ENCODE measurements at places on chromosomes 3 and 15.

DNA sequence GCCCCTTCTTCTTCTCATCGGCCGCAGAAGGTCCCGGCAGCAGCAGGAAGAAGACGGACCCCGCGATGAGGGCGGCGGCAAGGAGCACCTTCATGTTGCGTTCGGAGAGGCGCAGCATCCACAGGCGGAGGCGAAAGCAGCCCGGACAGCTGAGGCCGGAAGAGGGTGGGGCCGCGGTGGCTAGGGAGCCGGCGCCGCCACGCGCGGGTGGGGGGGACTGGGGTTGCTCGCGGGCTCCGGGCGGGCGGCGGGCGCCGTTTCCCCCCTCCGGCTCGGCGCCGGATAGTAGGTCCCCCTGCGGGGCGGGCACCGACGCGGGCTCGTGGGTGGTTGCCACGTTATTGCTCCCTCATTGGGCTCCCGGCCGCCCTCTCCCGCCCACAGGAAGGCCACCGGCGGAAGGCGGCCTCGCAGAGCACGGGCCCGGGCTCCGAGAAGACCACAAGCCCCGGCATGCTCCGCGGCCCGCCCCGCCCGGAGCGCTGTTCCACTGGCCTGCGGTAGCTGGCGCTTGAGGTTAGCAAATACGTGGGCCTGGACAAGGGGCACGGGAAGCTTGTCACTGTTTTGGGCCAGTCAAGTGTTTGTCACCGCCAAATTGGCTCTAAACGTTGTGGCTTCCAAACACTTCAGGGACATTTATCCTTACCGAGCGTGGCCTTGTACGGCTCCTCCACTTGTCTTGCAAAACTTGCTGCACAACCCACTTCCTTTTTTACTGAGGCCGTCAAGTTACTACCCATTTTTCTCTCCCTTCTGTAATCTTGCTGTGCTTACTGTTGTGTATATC, at the start of gene PPIB:
TSS of gene PPIB (minus strand) at position 154 of the 790 bp plus-strand sequence. CDS start at position 118, 36 bp downstream.
- peak within 1 kb of the TSS; percentile 98 for H3K4me3 ChIP-seq
- no peaks in the 10 kb centered on the region for H3K27me3 ChIP-seq
- peak; percentile 98 for DNase-seq
- peak within 1 kb of the TSS; percentile 94 for H3K27ac ChIP-seq
- H3K4me1 ChIP-seq: peaks cover 25% of the 10 kb centered on the region

- H3K36me3 ChIP-seq: no peaks in the 10 kb centered on the region
- DNase-seq: no peak
- H3K27ac ChIP-seq: no peak overlapping the region
- H3K4me1 ChIP-seq: peaks cover 4% of the 10 kb centered on the region
These were observed 733.5 kb downstream of the NTRK3 start for GRCh38 chr15:87522997-87523396.

DNA sequence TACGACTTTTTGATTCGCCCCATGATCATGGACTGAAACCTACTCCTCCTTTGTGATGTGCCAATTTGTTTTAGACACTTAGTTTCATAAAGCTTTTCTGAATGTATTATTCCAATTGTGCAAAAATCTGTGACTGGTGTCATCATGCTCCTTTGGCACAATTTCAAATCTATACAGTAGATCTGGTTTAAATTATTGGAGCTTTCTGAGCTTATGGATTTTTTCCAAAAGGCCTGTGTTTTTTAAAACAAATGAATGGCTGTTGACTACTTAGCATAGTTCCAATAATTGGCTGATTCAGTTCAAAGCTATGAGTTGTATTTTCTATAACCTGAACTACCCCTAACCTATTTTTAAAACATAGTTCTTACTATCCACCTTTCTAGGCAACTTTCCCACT, 282.7 kb downstream of the CNTN3 start:
- no peaks in the 10 kb centered on the region for H3K4me1 ChIP-seq
- DNase-seq: no peak
- no peak overlapping the region for H3K27ac ChIP-seq
- no peaks in the 10 kb centered on the region for H3K27me3 ChIP-seq

DNA sequence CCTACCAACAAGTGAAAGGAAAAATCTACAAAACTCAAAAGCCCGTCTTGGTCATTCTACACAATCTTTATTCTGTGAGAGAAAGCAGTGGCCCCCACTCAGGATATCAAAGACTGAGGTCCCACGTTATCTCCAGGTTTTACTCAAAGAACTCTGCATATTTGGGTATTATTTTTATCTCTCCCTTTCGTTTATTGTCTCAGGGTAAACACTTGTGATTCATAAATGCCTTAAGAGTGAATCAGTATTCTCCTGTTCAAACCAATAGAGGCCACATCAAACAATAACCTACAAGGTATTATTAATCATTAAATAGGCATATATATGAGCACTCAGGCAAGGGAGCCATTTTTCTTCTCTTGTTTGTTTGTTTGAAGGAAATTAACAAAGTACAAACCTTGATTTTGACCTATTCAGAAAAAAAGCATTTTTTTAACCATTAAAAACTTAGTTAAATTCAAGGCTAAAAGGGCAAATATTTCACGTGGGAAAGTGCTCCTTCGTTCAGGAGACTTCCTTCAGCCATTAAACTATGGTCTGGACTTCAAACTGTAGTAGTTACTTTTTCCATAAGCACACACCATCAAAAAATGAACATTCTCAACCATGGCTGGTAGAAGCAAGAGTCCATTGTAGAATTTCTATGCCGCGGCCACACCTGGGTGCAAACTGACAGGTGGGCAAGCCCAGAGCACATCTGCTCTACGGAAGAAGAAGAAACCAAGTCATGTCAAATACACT, 13.9 kb upstream of the HES1 start:
- H3K27me3 ChIP-seq: peaks cover 55% of the 10 kb centered on the region
- H3K36me3 ChIP-seq: no peaks in the 10 kb centered on the region
- no peak overlapping the region for H3K27ac ChIP-seq
- no peak overlapping the region for H3K4me3 ChIP-seq

GRCh38 chr3:89955156-89955555, 847.7 kb downstream of the EPHA3 start:
- peak; percentile 86 for DNase-seq
- H3K36me3 ChIP-seq: no peaks in the 10 kb centered on the region
- H3K27me3 ChIP-seq: no peaks in the 10 kb centered on the region
- no peak overlapping the region for H3K4me3 ChIP-seq
- H3K27ac ChIP-seq: peak overlapping the region; percentile 12

- no peak overlapping the region for H3K4me3 ChIP-seq
- H3K36me3 ChIP-seq: no peaks in the 10 kb centered on the region
- peaks cover 11% of the 10 kb centered on the region for H3K4me1 ChIP-seq
- H3K27me3 ChIP-seq: no peaks in the 10 kb centered on the region
- peak overlapping the region; percentile 46 for H3K27ac ChIP-seq
- DNase-seq: no peak
These were observed 119.5 kb downstream of the CHST2 start for GRCh38 chr3:143239031-143239430.

DNA sequence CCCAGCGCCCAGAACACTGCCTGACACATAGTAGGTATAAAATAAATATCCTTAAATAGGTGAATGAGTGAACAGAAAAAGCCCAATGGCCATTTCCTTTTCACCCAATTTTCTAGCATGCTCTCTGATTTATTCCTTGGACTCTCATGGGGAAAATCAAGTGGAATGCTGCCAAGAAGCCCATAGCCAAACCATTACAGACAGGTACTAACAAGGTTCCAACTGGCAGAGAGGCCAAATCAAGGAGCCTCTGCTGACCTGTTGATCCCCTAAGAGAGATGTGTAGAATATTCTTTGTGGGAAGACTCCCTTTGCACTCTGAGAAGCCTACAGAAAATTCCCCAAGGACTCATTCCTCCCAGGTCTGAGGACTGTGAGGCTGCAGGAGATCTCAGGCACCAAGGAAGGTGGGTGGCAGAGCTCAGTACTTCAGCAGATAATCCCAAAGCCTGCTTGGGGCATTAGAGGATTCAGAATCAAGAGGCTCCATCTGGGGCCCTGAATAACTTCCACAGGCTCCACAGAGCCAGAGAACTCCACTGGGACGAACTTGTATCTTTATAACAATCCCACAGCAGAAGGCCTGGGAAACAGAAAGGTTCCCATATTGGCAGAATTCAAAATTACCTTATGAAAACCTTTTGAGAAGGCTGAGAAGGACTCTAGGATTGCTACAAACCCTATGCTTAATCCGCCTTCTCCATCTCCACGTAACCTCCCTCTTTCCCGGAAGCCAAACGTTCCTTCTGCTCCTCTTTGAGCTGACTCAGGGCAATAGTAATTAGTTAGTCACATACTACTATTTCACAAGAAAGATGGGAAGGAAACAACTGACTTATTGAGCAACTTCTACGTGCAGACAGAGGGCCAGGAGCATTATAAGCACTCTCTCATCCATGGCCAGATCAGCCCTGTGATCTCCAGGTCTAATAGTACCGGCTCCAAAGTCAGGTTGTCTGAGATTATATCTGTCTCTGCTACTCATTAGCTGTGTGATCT, 34.5 kb downstream of the PRICKLE2 start:
- DNase-seq: peak; percentile 97
- H3K36me3 ChIP-seq: peaks cover 9% of the 10 kb centered on the region
- H3K4me1 ChIP-seq: peaks cover 13% of the 10 kb centered on the region
